Stimulated activated CD4-positive, alpha-beta T cell treated with anti-CD3 and anti-CD28 coated beads, TNF-alpha, amount 100 ng/mL, for 48 hours (primary cell): ENCODE measurements at places on chromosomes 5 and 9.

- no peak for DNase-seq
These were observed 16.0 kb downstream of the TRMO start for GRCh38 chr9:97906236-97906831.

- DNase-seq = no peak
These were observed 43.9 kb downstream of the ARHGAP26 start for GRCh38 chr5:142814122-142814521.

DNA sequence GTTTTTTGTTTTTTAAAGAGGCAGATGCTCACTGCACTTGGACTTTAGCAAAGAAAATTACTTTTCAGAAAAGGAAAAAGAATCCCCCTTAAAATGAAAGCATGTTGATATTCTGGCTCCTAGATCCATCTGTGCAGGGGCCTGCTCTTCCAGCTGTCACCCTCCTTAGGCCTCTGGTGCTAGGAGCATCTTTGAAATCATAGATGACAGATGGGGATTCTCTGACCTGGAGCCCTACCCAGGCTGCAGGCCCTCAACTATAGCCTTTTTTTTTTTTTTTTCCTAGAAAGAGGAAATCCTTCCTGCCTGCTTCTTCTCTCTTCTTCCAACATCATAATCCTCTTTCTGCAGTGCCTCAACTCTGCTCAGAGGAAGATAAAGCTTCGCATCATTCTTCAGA lies 16.3 kb upstream of the DCP2 start:
- no peak for DNase-seq

DNA sequence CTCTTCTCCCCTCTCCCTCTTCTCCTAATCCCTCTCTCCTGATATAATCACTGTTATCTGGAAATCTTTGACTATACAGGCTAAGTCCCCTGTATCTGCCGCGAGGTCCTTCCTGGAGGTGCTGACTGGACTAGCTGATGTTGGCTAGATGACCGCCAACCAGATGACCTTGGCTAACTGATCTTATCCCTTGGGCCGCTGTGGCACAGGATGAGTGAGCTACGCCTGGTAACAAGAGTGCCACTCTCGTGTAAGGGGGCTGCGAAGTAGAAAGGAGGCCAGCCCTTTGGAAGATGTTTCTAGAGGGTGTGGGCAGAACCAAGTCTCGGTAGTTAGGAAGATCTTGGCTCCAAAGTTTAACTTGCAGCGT lies 345 bp upstream of the PRRC1 start:
- DNase-seq = no peak

DNA sequence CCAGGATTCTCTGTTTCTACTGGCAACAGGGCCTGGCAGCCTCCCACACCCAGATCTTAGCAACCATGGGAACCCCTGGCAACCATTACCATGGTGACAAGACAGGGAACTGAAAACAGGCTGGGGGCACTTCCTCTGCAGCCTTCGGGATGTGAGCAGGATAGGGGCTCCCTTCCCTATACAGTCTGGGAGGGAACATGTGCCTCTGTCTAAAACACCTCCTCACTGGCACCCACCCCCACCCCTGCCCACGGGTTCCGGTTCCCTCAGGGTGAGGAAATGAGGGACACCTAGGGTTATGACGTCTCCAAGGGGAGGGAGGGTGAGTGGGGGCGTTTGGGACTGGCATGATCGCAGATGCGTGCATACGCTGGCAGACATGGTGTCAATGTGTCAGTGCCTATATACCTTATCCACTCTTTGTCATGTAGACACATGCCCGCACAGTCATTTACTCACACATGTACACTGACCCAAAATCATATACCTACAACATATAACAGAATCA lies 3.0 kb upstream of the DNAJB5 start:
- no peak for DNase-seq

GRCh38 chr9:91502913-91503672 lies 79.5 kb upstream of the NFIL3 start:
- DNase-seq = no peak

GRCh38 chr9:134056483-134057306 lies 11.1 kb downstream of the BRD3 start:
- DNase-seq = no peak

GRCh38 chr9:127444921-127445850 lies 6.0 kb downstream of the RPL12 start:
- no peak for DNase-seq

- DNase-seq = no peak
These were observed 10.9 kb downstream of the IGIP start for GRCh38 chr5:140136624-140137023.

- no peak for DNase-seq
These were observed 20.8 kb downstream of the SNCAIP start for GRCh38 chr5:122332599-122333555.

DNA sequence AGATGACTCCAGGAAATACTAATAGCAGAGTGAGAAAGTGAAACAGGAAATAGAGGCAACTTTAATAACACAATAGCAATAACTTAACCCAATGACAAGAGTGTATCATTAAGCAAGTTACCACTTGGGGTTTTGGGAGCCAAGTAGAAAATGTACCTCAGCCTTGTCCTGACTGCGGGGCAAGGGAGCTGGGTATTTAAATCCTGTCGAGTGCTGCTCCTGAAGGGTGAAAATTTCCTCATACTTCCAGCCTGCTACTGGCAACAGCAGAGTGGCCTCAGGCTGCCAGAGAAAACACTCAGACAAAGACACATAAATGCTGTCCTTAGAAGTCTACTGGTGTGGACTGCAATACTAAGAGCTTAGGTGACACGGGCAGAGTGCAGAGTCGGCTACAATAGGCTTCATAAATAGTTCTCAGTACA lies 112.5 kb upstream of the EMB start:
- DNase-seq = no peak

GRCh38 chr5:128579093-128579492 lies 41.0 kb upstream of the FBN2 start:
- DNase-seq = no peak

- no peak for DNase-seq
These were observed 4.7 kb downstream of the C5orf46 start for GRCh38 chr5:147901599-147902039.
